ENCODE measurements at places on chromosomes 3 and 15.

- no peak for DNase-seq
Observed at GRCh38 chr3:151979906-151980305, 106.5 kb downstream of the SUCNR1 start.

- DNase-seq = no peak
Observed at GRCh38 chr3:57877116-57877515, 121.0 kb downstream of the SLMAP start.

GRCh38 chr3:10426346-10427220 is 78.8 kb downstream of the ATP2B2 start:
- no peak for DNase-seq

- no peak for DNase-seq
Observed at GRCh38 chr3:33315826-33316225, 38.6 kb downstream of the FBXL2 start.

GRCh38 chr15:29910068-29910467 is 87.8 kb upstream of the TJP1 start:
- no peak for DNase-seq

GRCh38 chr3:17820275-17820674 is 77.8 kb upstream of the TBC1D5 start:
- DNase-seq = no peak

GRCh38 chr3:30586096-30586805 is 20.1 kb upstream of the TGFBR2 start:
- DNase-seq = no peak

DNA sequence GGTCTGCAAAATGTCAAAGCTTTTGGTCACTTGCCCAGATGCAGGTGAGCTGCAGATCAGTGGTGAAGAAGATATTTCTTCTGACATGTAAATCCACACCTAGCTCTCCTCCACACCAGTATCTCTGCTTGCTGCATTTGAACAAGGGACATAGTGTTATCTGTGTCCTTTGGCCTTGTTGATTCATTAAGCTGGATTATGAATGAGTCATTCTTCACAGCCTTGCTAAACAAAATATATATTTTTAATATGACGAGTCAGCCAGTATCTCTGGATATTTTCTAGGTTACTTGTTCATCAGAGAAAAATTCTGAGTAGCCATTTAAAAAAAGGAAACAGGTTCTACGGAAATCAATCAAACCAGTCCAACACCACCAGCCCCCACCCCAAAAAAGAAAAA is 190.6 kb upstream of the ADAMTS9 start:
- no peak for DNase-seq

- no peak for DNase-seq
Observed at GRCh38 chr15:63420333-63420747, 38.7 kb upstream of the CA12 start.

- no peak for DNase-seq
Observed at GRCh38 chr3:2568929-2569328, 470.3 kb downstream of the CNTN4 start.

- DNase-seq = no peak
Observed at GRCh38 chr3:157452097-157452496, 15.4 kb downstream of the PTX3 start.

- DNase-seq = no peak
Observed at GRCh38 chr3:47404955-47405790, 24.4 kb downstream of the PTPN23 start.

GRCh38 chr15:65869954-65870871 is 922 bp downstream of the RAB11A start:
- no peak for DNase-seq

- no peak for DNase-seq
Observed at GRCh38 chr3:70531838-70532489, 219.5 kb upstream of the MDFIC2 start.

- no peak for DNase-seq
Observed at GRCh38 chr3:12901623-12902045, 60.3 kb upstream of the RPL32 start.

GRCh38 chr15:68085052-68085451 is 30.9 kb downstream of the PIAS1 start:
- DNase-seq = no peak

- no peak for DNase-seq
Observed at GRCh38 chr15:48898032-48898431, 20.1 kb downstream of the EID1 start.

- no peak for DNase-seq
Observed at GRCh38 chr3:182027366-182027765, 315.6 kb downstream of the SOX2 start.

DNA sequence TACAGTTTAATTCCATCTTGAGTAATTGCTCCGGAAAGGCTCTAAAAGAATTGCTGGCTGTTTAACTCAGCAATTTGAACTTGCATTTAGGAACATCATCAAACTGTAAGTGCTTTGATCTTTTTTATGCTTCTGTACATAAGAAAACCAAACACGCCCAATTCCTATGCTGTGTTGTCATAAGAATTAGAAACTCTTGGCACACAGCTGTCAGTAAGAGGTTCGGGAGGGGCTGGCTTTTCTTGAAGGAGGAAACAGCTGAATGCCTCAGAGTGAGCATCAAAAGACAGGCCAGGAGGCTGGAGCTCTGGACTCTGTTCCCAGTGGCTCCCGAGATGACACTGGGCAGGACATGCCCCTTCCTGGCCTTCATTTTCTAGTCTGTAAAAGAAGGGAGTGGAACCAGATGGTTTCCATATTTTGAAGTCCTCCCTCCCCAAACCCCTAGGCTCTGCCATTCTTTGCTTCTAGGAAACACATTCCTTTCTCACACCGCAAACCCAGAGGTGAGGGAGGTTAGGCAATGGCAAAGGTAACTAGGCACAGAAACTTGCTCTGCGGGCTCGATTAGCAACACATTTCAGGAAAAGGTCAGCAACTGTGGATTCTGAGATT is 73.7 kb upstream of the DLG1 start:
- no peak for DNase-seq

- no peak for DNase-seq
Observed at GRCh38 chr3:147795418-147795817, 386.3 kb downstream of the ZIC1 start.

DNA sequence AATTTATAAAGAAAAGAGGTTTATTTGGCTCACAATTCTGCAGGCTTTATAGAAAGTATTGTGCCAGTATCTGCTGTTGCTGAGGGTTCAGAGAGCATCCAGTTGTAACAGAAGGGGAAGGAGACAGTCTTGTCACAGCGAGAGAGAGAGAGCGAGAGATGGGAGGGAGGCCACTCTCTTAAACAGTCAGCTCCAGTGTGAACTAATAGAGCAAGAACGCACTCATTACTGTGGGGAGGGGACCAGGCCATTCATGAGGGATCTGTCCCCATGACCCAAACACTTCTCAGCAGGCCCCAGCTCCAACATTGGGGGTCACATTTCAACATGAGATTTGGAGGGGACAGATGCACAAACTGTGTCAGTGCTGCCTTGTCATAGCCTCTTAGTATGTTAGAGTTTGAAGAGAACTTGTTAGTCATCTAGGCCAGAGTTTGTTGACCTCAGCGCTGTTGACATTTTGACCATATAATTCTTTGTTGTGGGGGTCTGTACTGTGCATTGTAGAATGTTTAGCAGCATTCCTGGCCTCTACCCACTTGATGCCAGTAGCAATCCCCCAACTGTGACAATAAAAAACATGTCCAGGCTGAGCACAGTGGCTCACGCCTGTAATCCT is 15.3 kb downstream of the STARD9 start:
- DNase-seq = no peak
